ENCODE measurements at places on chromosomes 2 and 18.

DNA sequence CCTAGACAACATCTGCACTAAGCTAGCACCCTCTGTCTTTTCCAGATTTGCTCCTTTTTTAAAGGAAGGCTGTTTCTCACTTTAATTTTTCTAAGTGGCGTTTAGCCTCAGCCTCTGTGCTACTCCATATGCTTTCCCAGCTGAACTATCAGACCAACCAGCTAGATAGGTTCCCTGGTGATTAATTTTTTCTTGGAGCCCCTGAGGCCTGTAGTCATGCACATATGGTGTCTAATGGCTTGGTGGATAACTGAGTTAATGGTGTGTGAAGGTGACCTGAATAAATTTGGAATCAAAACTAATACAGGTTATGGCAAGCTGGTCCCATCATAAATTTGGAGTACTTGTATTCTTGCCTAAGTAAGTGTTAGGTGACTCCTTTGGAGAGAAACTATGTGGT lies 135.5 kb downstream of the MGAT5 start:
- DNase-seq = no peak

DNA sequence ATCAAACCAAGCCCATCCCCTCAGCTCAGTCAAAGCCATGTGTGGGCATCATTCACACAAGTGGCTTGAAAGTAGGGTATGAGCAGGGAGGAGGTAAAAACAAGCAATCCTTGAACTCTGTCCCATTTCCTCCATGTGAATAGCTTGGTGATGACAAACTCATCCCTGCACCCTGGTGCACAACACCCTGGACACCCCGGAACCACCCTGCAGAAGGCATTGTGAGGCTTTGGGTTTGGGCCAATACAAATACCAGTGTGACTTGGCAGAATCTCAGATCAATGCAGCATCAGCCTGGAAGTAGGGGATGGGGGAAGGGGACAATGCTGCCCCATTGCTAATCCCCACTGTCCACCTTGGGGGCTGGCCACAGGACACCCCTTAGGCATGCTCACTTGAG lies 28.6 kb downstream of the TGFA start:
- DNase-seq = no peak

DNA sequence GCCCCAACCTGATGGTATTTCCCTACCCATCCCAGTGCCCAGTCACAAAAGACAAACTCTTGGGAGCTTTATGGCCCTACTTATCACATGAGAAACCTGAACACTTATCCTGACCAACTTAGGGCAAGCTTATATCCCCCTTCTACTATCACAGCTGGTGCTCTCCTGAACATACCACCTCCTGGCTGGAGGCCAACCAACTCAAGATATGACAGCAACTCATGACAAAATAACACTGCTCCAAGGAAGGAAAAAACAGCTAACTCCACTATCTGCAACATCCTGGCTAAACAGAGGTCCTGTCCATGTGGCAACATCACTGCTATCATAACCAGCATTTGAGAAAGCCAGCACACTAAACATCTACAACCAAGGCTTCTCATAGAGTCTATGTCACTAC lies 20.9 kb upstream of the CLASP1 start:
- DNase-seq = no peak

- DNase-seq = no peak
These were observed 46.2 kb upstream of the CCDC141 start for GRCh38 chr2:179096090-179096489.

DNA sequence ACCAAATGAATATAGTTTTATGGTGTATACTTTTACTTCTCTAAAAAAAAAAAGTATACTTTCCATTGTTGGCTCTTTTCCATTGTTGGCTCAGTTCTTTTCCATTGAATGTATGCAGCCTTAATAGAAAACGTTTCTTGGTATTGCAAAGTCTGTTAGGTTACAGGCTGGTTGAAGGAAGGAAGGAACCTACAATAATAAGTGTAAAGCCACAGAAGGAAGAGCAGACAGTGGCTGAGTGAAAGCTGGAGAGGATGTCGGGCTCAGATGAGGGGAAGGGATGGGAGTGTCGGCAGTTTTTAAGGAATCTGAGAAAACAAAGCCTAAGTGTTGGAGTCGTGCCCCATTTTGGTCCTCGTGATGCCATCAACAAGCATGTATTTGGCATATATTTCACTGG lies 6.8 kb downstream of the COPS8 start:
- DNase-seq = no peak

DNA sequence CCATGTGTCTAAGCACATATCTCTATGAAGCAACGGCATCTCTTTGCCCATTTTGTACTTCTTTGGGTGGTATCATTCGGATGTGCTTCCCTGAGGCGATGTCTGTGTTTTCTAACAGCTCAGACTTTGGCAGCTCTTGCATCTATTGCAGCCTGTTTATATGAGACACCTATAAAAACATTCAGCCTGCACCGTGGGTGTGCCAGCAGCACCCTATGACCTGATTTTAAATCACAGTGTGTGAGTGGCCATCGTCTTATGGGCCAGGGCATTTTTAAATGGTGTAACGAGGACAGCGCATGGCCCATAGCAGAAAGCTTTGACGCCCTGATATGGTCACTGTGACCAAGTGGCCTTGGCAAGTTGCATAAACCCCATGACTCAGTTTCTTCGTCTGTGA lies 12.9 kb downstream of the NPAS2 start:
- no peak for DNase-seq

DNA sequence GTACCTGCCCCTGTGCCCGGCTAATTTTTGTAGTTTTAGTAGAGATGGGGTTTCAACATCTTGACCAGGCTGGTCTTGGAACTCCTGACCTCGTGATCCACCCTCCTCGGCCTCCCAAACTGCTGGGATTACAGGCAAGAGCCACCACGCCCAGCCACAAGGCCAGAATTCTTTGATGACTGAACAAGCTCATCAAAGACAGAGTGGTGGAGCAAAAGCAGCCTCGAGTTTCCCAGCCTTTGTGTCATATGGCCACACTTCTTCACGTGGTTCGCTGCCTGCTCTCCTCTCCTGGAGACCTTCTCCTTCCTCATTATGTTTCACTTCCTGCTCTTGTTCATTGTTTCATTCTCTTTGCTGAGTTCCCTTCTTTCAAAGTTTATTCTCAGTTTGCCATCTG lies 9.9 kb upstream of the NPC1 start:
- DNase-seq = no peak

GRCh38 chr2:99619151-99619550 lies 129.3 kb upstream of the REV1 start:
- no peak for DNase-seq

DNA sequence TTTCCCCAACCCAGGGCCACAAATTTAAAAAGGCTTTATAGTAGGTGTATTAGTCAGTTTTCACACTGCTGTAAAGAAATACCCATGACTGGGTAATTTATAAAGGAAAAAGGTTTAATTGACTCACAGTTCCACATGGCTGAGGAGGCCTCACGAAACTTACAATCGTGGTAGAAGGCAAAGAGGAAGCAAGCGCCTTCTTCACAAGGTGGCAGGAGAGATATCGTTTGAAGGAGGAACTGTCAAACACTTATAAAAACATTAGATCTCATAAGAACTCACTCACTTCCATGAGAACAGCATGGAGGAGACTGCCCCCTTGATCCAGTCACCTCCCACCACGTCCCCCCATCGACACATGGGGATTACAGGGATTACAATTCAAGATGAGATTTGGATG lies 70.4 kb downstream of the FECH start:
- DNase-seq = no peak

GRCh38 chr2:202608142-202608852 lies 26.5 kb upstream of the FAM117B start:
- no peak for DNase-seq

DNA sequence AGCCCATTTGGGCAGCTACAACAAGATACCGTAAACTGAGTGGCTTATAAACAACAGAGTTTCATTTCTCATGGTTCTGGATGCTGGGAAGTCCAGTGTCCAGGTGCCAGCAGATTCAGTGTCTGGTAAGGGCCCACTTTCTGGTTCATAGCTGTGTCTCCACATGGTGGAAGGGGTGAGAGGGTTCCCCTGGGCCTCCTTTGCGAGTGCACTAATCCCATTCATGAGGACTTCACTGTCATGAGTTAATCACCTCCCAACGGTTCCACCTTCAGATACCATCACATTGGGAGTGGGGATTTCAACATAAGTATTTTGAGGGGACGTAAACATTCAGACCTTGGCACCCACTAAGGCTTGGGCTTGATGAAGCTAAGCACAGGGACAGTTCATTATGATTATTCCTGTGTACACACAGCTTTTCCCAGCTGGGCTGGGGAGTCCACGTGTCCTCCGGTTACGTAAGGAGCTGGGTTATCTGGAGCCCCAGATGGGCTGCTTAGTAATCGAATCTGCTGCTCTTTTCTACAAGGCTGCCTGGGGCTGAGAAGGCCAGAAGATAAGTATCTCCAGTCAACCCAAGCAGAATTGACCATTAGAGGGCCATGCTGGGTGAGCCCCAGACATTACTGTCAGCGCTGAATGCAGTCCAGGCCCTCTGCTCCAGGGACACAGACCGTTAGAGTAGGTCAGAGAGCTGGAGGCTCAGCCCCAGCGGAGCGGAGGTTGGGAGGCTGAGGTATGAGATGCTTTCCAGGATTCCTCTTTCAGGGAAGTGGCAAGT lies 42.7 kb downstream of the EPAS1 start:
- DNase-seq = no peak

DNA sequence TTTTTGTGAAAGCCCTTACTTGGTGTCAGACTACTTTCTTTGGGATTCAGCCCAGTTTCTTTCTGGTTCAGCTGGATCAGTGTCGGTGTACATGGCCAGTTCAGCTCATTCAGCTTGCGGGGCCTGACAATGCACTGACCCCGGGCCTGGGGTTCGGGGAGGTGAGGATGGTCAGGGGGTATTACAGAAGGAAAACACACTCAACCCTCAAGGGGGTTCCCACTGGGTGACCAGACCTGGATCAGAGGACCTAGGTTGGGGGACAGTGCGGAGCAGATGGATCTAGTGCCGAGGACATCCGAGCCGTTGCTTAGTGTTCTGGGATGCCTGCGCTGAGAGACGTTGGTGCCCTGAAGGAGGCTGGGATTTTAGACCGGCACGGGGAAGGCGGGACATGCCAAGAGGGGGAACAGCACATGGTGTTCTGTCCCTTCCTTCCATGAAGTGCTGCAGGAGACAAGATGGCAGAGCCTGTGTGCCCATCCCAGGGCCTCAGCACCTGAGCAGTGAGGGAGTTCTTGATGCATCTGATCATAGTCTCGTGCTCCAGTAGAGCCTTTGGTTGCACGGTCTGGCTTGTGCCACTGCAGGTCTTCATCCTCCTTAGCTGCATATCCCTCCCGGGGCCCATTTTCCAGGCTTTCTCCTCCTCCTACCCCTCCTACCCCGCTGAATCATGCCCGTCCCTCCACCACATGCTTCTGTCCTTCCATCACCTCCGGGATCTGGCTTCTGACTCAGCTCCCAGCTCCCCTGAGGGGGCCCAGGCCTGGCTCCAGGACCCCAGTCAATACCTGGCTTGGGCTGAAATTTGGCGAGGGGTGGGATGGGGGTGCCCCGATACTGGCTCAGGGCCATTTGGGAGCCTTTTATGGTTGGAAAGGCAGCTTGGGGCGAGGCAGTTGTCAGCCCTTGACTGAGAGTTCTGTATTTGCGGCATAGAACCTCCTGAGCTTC lies 18.0 kb downstream of the SPEG start:
- DNase-seq = no peak

DNA sequence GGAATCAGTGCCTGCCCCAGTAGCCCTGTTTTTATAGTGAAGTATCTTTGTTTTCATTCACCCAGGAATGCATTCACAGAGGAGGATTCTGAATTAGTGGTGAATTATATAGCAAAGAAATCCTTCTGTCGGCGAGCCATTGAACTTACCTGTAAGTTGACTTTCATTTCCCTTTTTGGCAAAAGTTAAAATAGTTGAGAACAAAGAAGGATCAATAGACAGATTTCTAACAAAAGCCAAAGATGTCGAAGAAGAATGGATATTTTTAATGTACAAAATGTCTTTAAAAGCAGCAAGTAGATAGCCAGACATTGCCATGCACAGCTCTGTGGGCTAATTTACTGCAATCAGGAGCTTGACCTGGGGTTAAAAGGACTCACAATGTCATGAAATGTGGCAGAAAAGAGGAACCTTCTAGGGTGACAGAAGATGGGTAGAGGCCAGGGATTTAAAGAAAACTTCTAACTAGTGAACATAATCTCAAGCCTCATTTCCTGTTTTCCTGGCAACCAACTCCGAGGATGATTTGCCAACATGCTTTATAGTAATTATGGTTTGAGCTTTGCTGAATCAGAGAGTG lies 53.8 kb upstream of the TMEM87B start:
- peak; percentile 11 for DNase-seq

- peak; percentile 94 for DNase-seq
These were observed 168.5 kb downstream of the DPP4 start for GRCh38 chr2:161905389-161906046.

DNA sequence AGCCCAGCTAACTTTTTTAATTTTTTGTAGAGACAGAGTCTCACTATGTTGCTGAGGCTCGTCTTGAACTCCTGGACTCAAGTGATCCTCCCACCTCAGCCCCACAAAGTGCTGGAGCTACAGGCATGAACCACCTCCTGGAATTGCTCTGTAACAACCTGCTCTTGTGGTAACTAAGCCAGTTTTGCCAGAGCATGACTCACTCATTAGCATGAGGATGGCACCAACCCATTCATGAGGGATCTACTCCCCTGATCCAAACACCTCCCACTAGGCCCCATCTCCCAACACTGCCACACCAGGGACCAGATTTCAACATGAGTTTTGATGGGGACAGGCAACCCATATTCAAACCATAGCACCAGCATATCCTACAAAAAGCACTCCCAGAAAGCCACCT lies 348.9 kb upstream of the RAB12 start:
- no peak for DNase-seq

DNA sequence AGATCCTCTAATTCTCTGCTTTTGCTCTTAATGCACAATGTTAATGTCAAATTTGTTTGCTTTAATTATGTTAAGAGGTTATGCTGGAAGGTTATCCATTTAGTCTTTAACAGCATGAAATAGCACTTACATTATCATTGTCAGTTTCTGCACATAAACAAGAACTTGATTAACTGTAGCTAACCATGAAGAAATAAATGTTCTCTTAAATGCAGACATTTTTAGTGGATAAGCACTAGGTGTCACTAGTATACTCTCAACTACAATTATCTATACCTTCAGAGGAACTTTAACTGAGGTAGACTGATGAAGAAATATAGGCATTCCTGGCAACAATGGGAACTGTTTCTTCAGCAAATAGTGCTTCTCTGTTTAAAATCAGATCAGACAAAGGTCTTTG lies 178.8 kb upstream of the CHST9 start:
- peak; percentile 56 for DNase-seq

- no peak for DNase-seq
These were observed 546.0 kb downstream of the ZNF804A start for GRCh38 chr2:185144159-185144919.

- no peak for DNase-seq
These were observed 21.7 kb downstream of the AKAIN1 start for GRCh38 chr18:5175378-5175777.

GRCh38 chr2:11938196-11938595 lies 191.8 kb downstream of the LPIN1 start:
- DNase-seq = no peak

GRCh38 chr2:6352247-6352646 lies 513.5 kb downstream of the CMPK2 start:
- no peak for DNase-seq

- DNase-seq = no peak
These were observed 66.0 kb upstream of the ASAP2 start for GRCh38 chr2:9140645-9141044.
